ENCODE measurements at places on chromosomes 2 and 18. TPM values are rescaled to one million over a fixed set of nuclear protein-coding genes. Genes with fewer than 3 reads are reported as not detected.

DNA sequence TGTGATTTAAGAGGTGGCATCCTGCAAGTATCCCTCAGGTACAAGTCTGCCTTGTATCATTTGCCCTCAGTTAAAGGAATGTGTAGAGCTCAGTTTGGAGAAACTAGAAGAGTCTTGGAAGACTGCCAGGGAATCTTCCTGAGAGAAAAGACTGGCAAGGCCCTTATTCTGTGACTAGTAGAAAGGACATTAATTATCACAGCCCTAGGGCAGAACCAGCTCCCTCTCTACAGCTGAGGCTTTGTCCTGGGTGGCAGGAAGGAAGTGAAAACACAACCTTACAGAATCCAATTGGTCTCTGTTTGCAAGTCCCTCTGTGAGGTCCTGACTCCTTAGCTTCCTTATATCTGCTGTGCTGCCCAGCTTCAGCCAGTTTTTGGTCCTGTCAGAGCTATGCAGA lies 385.9 kb upstream of the CYRIA start:
- no peaks in the 10 kb centered on the region for H3K4me1 ChIP-seq
- H3K27me3 ChIP-seq, result no peaks in the 10 kb centered on the region
- H3K27ac ChIP-seq, result no peak overlapping the region
- H3K36me3 ChIP-seq, result no peaks in the 10 kb centered on the region
- no peak for DNase-seq
- H3K4me3 ChIP-seq, result no peak overlapping the region

DNA sequence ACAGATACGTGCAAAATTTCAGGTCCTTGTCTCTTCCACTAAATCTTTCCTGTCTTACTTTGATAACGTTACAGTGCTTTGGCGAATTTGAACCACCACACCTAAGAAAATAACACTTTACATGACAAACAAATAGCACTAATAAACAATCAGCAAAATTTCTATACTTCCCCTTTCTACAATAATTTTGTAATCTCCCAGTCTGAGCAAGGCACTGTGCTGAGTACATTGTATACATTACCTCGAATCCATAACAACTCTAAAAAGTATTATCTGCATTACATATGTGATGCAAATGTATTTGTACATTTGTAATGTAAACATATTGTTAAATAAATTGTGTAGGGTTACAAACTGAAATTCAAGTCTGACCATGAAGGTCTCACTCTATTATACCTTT lies 49.9 kb downstream of the RTN4 start:
- H3K27me3 ChIP-seq, result no peaks in the 10 kb centered on the region
- no peak overlapping the region for H3K27ac ChIP-seq
- no peaks in the 10 kb centered on the region for H3K36me3 ChIP-seq
- DNase-seq, result no peak

Gene CCDC74A
- 3.8 TPM for total RNA-seq

Gene COL4A4
- 0.45 TPM for total RNA-seq

DNA sequence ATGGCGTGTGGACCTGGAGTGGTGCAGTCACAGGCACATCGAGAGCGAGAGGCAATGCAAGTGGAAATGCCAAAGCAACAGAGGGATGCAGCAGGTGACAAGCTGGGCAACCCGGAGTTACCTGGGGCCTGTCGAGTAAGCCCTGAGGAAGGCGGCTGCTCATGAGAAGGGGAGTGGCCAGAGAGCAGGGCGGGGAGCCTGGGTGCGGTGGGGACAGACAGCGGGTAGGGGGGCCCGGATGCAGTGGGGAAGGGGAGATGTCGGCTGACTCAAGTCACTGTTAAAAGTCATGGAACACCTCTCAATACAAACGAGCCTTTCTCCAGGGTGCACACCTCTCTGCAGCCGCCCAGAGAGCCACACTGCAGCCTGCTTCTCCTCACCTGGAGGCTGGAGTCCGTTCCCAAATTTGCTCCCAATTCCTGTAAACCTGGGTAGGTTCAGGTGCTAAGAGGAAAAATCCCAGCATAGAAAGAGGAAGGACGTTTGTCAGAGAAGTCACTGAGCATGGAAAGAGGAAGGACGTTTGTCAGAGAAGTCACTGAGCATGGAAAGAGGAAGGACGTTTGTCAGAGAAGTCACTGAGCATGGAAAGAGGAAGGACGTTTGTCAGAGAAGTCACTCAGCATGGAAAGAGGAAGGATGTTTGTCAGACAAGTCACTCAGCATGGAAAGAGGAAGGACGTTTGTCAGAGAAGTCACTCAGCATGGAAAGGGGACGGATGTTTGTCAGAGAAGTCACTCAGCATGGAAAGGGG lies 71.7 kb upstream of the TWIST2 start:
- no peak for DNase-seq
- H3K4me3 ChIP-seq, result no peak overlapping the region
- H3K27me3 ChIP-seq, result no peaks in the 10 kb centered on the region

Gene NOSTRIN
- total RNA-seq, result 1.3 TPM

DNA sequence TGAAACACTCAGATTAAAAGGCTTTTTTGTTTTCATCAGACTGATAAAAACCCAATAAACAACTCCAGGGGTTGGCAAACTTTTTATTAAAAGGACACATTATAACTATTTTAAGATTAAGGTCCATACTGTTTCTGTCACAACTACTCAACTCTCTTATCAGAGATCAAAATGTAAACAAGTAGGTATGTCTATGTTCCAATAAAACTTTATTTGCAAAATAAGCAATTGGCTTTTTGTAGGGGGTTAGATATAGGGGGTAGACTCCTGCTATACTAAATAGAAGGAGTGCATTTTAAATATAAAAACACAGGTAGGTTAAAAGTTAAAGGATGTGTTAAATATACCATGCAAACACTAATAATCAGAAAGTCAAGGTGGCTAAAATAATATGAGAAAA lies 174.0 kb downstream of the MBD5 start:
- no peak overlapping the region for H3K27ac ChIP-seq
- no peak for DNase-seq
- H3K4me1 ChIP-seq, result no peaks in the 10 kb centered on the region

GRCh38 chr2:213237787-213238186 lies 46.5 kb upstream of the SPAG16 start:
- peak overlapping the region; percentile 74 for H3K27ac ChIP-seq
- H3K27me3 ChIP-seq, result no peaks in the 10 kb centered on the region
- no peak overlapping the region for H3K4me3 ChIP-seq
- no peak for DNase-seq
- peaks cover 23% of the 10 kb centered on the region for H3K4me1 ChIP-seq
- H3K36me3 ChIP-seq, result no peaks in the 10 kb centered on the region

Gene NT5C1B
- not detected for total RNA-seq

DNA sequence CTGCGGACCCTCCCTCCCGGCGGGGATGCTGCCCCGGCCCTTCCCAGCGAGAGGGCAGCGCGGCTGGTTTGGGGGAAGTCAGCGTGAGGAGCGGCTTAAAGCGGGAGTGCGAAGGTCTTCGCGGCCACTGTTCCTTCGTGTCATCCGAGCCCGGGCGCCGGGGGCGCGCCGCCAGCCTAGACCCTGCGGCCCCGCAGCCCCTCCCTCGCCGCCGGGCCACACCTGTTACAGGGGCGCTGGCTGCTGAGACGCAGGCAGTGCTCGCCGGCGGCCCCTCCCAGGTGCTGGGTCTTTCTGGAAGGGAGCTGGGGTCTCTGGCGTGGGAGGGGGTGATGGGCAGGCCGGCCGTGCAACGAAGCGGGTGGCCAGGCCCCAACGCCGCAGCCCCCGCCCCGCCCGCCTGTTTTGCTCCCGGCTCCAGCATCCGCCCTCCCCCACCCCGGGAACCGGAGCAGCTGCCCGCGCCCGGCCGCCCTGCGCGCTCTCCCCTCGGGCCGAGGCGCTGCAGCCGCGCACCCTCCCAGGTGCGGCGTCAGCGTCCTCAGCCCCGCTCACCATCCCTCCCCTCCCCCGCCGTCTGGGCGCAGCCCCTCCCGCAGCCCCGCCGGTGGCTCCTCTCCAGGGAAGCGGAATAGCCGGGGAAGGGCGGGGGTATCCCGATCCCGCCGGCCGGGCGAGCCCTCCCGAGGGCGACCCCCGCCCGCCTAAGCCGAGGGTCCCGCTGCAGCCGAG lies 727 bp downstream of the KIF1A start:
- no peak for DNase-seq
- H3K4me1 ChIP-seq, result peaks cover 29% of the 10 kb centered on the region
- H3K27ac ChIP-seq, result no peak overlapping the region
- H3K36me3 ChIP-seq, result no peaks in the 10 kb centered on the region
- H3K4me3 ChIP-seq, result peak overlapping the region; percentile 37
- peaks cover 91% of the 10 kb centered on the region for H3K27me3 ChIP-seq

DNA sequence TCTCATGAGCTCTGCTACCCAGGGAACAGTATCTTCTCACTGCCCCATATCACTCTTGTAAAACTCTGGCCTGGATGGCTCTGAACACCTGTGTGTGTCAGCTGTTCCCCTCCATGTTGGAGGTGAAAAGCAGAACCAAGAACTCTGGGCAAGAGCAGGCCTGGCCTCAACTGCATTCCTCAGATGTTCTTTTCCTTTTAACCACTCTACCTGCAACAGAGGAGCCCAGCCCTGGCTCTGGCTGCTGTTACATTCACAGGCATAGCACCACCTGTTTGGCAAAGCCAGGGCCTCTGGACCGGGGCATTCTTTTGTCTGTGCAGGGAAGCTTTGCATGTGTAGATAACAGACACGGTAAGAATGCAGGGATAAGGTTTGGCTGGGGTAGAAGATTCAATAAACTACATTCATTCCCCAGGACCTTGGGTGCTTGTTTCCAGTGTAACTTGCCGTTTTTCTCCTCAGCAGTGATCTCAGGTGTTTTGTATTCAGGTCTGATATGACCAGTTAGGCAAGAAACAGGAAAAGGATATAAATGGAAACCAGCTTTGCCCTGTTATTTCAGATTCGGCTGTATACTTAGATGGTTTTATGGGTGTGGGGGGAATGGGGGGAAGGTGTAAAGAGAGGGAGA lies 95.1 kb downstream of the SPTBN1 start:
- H3K27me3 ChIP-seq, result no peaks in the 10 kb centered on the region
- DNase-seq, result no peak
- no peaks in the 10 kb centered on the region for H3K36me3 ChIP-seq
- H3K4me3 ChIP-seq, result no peak overlapping the region

Gene CROCC2
- total RNA-seq, result not detected
